ENCODE measurements at places on chromosomes 1 and 21. TPM values are rescaled to one million over a fixed set of nuclear protein-coding genes. Genes with fewer than 3 reads are reported as not detected.

Gene ANKRD35
- 0.57 TPM for total RNA-seq

Gene NTMT2
- not detected for total RNA-seq

Gene SH3D21
- 4.7 TPM for total RNA-seq

Gene SLC9C2
- not detected for total RNA-seq

Gene MAP3K21
- 1.1 TPM for total RNA-seq

Gene ENAH
- total RNA-seq, result 122 TPM

Gene CD1B
- not detected for total RNA-seq

Gene FCGR1A
- total RNA-seq, result not detected

All from placental pericyte (primary cell).